ENCODE measurements at places on chromosomes 12 and 14.

- no peak for DNase-seq
Measured at GRCh38 chr14:91940209-91940608, 7.3 kb downstream of the FBLN5 start.

DNA sequence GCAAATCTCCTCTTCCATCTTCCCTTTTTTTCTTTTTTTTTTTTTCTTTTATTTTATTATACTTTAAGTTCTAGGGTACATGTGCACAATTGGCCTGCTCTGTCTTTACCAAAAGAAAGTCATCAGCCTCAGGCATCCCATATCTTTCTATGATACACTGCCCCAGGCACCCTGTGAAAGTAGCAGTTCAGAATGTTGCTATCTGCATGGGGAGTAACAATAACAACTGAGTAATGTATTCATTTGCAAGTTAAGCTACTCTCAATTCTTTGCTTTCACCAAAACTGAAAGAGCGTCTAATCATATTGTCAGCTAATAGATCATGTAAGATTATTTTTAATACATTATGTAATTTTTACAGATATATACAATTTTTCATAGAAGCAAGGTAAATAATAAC, 13.5 kb upstream of the GCH1 start:
- DNase-seq: no peak

DNA sequence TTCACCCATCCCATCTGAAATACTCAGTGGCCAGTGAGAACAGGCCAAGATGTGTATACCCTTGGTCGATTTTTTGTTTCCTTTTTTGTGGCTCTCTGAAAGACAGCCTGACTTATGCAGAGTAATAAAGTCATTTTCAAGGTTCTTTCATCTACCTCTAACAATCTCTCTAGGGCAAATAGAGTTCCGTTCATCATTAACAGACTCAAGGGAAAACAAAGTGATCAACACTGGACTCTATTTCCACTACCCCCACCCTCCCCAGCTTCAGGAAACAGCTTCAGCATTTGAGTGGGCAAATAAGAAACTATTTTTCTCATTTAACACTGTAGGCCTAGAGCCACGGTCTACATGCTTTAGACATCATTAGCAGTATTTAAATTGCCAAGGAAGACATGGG, 15.9 kb downstream of the PRKAB1 start:
- DNase-seq: no peak

- no peak for DNase-seq
Measured at GRCh38 chr12:68786929-68787328, 21.0 kb upstream of the MDM2 start.

DNA sequence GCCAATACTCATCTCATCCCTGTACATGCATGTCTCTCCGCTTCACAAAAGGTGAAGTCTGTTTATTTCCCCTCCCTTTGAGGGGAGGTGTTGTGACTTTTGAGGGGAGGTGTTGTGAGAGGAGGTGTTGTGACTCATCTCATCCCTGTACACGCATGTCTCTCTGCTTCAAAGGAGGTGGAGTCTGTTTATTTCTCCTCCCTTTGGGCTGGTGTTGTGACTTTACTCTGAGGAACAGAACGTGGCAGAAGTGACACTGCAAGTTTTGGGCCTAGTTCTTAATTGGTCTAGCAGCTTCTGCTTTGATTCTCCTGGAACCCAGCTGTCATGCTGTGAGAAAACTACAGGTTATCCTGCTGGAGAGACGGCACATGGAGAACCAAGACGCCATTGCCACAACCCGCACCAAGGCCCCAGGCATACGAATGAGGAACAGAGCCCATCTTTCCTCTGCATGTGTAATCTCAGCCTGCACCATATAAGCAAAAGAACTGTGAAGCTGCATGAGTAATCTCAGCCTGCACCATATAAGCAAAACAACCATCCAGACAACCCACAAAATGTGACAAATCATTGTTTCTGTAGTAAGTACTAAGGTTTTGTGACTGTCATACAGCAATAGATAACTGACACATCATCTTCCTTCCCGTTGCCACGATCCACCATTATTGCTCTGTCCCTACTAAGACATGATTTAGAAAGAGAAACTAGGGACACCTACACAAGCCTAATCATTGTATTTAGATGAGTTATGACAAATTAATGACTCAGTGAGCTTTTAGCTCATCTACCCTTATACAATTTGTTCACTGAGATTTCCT, 30.0 kb downstream of the GALNT4 start:
- DNase-seq: no peak

- DNase-seq: no peak
Measured at GRCh38 chr14:51205486-51205885, 34.6 kb upstream of the TMX1 start.

- DNase-seq: no peak
Measured at GRCh38 chr12:7434670-7435069, 9.3 kb downstream of the CD163L1 start.

DNA sequence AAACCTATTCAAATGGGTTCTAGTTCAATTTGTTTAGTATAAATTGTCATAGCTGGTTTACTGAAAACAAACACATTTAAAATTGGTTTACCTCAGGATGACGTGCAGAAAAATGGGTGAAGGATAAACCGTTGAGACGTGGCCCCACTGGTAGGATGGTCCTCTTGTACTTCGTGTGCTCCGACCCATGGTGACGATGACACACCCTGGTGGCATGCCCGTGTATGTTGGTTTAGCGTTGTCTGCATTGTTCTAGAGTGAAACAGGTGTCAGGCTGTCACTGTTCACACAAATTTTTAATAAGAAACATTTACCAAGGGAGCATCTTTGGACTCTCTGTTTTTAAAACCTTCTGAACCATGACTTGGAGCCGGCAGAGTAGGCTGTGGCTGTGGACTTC, 8.3 kb downstream of the CALM1 start:
- DNase-seq: no peak

DNA sequence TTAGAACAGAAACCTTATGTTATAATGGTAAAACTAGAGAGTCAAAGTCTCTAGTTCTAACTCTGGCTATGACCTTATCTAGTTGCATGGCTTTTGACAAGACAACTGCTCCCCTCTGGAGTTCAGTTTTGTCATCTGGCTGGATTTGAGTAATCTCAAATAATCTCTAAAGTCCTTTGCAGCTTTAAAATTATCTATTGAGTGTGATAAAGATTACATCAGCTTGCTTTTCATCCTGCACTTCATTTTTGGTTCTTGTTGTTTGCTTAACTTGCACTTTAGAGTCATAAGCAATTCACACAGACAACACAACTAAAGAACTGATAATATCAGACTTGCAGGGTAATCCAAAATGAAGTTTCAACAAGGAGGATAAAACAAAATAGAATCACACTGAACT, 2.3 kb downstream of the AKAP5 start:
- no peak for DNase-seq

- DNase-seq: no peak
Measured at GRCh38 chr12:71461787-71462328, 22.3 kb downstream of the LGR5 start.

DNA sequence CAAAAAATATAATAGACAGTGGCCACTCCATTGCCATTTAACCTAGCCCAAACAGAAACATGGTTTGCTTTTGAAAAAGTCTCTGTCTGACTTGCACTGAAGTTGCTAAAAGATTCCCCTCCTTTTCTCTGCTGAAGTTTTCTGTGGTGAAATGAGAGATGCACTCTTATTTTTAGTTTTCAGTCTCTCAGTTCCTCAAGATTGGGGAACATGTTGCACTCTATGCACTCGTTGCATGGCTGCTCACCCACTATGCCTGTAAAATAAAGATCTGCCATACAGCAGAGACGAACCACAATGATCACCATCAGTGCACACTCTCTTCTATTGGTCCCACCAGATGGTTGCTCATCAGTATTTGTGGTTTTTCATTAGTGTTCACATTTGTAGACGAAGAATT, 13.1 kb upstream of the DAAM1 start:
- DNase-seq: no peak

DNA sequence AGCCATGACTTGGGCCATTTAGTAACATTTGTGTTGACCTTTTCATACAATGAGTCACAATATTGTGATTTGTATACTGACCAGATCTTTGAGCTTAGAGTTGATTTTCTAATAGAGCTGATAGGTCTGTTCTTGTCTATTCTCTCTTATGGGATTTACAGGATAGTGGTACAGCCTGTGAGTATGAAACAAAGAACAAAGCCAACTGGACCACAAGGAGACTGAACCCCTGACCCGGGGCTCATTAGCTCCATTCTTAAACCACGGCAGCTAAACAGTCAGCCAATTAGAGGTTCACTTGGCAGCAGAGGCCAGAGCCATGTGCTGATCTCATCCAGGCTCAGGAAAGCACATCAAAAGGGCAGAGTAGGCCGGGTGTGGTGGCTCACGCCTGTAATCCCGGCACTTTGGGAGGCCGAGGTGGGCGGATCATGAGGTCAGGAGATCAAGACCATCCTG, 59.1 kb upstream of the GNPNAT1 start:
- no peak for DNase-seq

DNA sequence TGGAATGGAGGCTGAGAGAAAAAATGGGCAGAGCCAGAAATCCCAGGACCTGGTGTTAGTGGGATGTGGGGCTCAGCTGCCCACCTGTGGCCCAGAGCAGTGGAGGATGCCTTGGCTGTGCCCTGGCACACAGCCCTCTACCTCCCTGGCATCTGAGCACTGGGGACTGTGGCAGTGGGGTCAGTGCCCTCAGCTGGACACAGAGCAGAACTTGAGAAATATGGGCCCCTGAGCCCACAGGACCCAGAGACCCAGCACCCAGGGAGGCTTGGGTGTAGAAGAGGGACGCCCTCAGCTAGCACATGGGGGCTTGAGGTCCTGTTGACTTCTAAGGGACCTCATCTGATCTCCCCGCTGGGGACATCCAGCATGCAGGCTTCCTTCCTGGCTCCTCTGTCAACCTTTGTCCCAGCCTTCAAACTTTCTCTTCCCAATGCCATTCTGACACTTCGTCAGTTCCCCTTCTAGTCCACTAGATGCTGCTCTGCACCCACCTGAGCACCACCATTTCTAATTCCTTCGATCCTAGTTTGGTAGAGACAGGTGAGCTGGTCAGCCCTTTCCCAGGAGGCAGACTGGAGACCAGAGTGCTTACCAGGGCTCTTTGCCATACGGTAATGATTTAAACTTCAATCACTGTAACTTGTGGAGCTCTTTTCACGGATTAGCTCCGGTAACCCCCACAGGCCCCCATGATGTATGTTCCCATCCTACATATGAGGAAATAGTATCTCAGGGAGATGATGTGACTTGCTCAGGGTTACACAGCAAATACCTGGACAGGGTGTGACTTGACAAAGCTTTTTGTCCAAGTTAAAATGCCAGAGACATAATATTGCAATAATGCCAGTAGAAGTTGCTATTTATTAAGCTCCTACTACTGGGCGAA, 143.7 kb downstream of the ASCL4 start:
- peak; percentile 19 for DNase-seq

DNA sequence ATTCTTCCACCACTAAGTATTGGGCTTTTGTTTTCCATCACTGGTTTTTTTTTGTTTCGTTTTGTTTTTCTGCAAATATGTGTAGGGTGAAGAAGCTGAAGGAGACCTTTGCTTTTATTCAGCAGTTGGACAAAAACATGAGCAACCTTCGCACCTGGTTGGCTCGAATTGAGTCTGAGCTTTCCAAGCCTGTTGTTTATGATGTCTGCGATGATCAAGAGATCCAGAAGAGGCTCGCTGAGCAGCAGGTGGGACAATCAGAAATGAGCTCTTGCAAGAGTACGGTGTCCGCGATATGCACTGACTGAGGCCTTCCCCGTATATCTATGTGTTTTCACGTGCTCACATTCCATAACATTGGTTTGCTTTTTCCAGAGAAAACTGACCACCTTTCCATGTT, 91.5 kb downstream of the ESR2 start:
- DNase-seq: no peak

- peak; percentile 81 for DNase-seq
Measured at GRCh38 chr12:114903083-114903691, 219.2 kb upstream of the TBX3 start.

- DNase-seq: no peak
Measured at GRCh38 chr12:131530041-131530332, 180.9 kb upstream of the SFSWAP start.

GRCh38 chr12:32252199-32253073, 145.8 kb downstream of the BICD1 start:
- DNase-seq: no peak

DNA sequence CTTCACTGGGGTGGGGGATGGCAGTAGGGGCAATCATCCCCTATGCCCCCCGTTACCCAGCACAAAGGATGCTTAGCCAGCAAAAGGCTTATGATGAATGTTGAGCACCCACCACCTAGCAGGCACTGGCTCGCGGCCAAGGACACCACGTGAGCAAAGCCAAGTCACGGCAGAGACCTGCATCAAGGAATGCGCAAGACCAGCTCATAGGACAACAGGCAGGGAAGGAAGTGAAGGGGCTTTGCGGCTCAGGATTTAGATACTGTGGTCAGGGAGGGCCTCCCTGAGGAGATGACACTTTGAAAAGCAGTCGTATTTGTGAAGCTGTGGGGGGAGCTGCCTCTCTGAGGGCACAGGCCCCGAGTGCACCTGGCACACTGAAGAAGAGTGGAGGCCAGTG, 32.8 kb downstream of the SH2B3 start:
- peak; percentile 44 for DNase-seq

GRCh38 chr14:56271970-56272369, 153.8 kb downstream of the PELI2 start:
- peak; percentile 84 for DNase-seq

- no peak for DNase-seq
Measured at GRCh38 chr14:56055511-56055910, 62.7 kb upstream of the PELI2 start.

GRCh38 chr14:86838363-86838762, 1154.6 kb downstream of the GALC start:
- peak; percentile 1 for DNase-seq

DNA sequence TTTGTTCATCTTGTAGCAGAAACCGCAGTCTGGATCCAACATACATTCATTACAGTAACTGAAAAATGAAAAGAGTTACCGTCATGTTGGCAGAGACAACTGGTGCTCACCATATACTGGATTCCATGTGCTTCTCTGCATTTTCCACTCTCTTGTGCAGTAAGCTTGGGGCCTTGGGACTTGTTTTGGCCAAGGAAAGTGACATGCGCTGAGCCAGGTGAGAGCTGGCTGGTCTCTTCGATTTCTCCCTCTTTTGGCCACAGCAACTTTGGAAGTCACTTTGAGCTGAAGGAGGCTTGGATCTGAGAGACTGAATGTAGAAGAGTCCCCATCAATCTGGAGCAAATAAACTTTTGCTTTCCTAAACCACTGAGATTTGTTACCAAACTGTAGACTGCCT, 210.6 kb upstream of the ABCD2 start:
- no peak for DNase-seq

DNA sequence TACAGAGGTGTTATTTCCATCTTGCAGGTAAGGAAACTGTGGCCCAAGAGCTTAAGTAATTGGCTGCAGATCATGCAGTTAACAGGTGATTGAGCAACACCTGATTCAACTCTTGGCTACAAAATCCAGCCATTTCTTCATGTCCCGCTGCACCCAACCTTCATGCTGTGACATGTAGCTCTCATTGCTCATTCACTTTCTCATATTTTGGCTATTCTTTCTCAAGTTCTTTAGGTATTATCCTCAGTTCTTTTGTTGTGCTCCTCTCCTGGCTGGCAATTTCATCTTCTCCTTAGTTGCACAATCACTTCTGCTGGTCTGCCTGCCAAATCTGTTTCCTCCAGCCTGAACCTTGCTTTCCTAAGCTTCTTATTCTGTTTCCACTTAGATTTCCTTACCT, 300.8 kb downstream of the SSPN start:
- DNase-seq: peak; percentile 35

- DNase-seq: no peak
Measured at GRCh38 chr12:51508285-51508684, 82.7 kb upstream of the SCN8A start.
